ENCODE measurements at places on chromosomes 1 and 21.
A peak's percentile ranks its signal among the peaks of the same experiment; 100 is the strongest.

DNA sequence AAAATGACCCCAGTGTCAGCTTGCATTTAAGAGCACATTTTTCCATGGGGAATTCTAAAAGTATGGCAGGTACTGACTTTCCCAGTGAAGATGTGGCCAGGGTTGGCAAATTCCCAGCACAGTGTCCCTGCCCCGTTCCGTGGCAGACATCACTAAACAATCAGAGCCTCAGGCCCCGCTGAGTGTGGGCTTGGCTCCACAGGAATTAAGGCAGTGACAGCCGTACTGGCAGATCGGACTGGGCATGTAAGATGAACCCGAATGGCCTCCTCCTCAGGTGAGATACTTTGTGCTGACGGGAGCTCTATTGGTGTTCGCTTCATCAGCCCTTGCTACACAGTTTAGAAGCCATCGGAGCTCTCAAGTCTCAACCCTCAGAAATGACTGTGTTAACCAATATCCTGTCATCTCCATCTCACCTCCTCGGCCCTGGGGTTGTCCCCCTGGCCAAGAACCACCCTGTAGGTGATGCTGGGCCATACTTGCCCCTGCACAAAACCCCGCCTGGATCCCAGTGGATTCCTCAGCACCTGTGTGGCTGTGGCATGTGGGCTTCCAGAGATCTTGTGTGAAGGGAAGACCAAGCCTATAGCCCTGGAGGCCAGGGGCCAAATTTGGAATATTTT, 29.0 kb upstream of the ABCG1 start:
- DNase-seq: no peak

- DNase-seq: no peak
Measured at GRCh38 chr1:190494451-190494850, 16.8 kb upstream of the BRINP3 start.

GRCh38 chr21:25457411-25457810, 149.9 kb downstream of the MRPL39 start:
- DNase-seq: no peak

DNA sequence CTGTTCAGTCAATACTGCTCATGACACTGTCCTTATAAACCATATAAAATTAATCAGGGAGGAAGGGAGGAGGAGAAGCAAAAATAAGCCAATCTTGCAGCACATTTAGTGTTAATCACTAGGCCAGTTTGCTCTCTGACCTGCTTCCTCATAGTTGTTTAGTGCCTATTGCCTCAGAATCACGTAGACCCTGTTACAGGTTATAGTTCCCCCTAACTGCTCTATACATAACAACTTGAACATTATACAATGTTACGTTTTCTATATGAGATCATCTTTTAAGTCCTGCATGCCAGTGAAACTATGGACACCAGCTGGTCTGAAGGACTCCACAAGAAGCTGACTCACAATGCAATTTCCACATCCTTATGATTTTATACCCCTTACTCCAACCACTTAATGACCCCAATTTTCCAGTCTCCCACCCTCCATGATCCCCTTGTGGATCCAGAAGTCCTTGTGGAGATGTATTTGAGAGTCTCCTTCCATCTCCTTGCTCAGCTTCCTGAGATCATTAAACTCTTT, 34.9 kb upstream of the TACSTD2 start:
- no peak for DNase-seq

DNA sequence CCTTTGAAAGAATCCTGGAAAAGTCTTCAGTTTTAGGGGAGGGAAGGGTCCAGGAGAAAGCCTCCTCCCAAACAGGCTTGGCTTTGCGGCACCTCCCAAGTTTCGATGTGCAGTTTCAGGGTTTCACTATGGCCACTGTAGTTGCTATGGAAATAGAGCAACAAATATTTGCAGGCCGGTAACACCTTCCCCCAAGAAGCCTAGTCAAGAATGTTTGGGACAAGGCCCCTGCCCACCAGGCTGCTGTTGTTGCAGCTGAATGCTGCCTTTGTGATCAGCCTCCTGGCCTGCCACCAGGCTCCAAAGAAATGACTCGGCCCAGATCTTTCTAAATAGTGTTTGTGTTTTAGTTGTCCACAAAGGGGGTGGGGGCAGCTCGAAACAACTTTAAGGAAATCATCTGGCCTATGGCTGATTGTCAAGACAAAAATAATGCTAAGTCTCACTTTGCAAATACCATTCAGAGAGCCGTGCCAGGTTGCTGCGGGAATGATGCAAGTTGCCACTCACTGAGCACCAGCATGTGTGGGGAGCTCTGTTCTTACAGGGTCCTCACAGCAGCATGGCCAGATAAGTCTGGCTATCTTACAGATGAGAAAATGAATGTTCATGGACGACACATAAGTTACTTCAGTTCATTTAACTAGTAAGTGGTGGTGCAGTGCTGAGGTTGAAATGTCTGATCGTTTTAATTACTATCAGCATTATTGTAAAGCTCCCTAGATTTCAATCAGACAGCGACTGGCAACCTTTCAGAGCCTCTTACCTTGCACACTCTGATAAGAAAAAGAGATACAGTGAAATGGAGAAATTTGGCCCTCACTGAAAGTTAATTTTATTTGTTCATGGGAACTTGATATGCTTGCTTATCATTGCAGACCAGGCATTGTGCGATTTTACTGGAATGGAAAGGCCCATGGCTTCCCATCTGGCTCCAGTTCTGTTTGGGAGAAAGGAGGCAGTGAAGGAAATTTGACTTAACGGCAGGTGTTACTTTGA, 91.2 kb upstream of the JUN start:
- peak; percentile 24 for DNase-seq

GRCh38 chr1:179828554-179829110, 49.0 kb downstream of the TOR1AIP2 start:
- no peak for DNase-seq

DNA sequence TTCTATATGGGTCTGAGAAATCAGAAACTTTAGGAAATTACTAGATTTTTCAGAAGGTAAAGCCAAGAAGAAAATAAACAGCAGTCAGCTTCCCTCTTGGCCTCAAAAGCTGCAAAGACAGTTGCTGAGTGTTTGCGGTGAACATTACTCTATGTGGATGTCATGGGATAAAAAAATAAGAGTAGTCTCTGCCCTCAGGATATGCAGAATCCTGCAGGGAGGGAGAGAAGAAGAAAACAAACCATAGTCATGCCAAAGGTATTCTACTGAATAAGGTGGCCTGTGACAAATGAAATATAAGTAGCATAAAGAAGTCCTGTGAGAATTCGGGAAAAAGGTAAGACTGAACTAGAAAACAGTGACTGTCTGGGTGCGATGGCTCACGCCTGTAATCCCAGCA, 19.0 kb downstream of the YARS1 start:
- DNase-seq: no peak

- DNase-seq: no peak
Measured at GRCh38 chr1:198934901-198935305, 296.1 kb downstream of the PTPRC start.

GRCh38 chr1:19980314-19980713, 896 bp upstream of the PLA2G2A start:
- no peak for DNase-seq

- no peak for DNase-seq
Measured at GRCh38 chr1:20058531-20058930, 11.5 kb upstream of the PLA2G5 start.

- DNase-seq: no peak
Measured at GRCh38 chr1:231376875-231377549, 38.9 kb downstream of the SPRTN start.

- DNase-seq: no peak
Measured at GRCh38 chr1:61439234-61439633, 285.7 kb downstream of the TM2D1 start.

- no peak for DNase-seq
Measured at GRCh38 chr21:38351961-38352521, 95.2 kb downstream of the KCNJ15 start.

DNA sequence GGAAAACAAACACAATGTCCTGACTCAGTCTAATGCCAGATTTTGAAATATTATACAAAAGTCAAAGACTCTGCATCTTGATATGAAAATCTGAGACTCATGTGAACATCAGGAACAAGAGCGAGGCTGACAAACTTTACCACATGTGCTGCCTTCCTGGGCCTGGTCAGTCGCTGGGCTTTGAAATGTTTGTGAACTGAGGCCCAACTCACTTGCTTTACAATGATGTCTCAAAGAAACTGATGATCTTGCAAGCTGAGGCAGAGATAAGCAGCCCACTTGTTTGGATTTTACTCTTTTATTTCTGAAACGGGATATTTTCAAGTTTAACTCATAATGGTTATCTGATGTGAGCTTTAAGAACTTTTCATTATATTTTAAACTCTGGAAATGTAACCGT, 2.1 kb downstream of the BCAR3 start:
- DNase-seq: no peak

GRCh38 chr1:221294242-221294641, 415.0 kb downstream of the HLX start:
- no peak for DNase-seq

DNA sequence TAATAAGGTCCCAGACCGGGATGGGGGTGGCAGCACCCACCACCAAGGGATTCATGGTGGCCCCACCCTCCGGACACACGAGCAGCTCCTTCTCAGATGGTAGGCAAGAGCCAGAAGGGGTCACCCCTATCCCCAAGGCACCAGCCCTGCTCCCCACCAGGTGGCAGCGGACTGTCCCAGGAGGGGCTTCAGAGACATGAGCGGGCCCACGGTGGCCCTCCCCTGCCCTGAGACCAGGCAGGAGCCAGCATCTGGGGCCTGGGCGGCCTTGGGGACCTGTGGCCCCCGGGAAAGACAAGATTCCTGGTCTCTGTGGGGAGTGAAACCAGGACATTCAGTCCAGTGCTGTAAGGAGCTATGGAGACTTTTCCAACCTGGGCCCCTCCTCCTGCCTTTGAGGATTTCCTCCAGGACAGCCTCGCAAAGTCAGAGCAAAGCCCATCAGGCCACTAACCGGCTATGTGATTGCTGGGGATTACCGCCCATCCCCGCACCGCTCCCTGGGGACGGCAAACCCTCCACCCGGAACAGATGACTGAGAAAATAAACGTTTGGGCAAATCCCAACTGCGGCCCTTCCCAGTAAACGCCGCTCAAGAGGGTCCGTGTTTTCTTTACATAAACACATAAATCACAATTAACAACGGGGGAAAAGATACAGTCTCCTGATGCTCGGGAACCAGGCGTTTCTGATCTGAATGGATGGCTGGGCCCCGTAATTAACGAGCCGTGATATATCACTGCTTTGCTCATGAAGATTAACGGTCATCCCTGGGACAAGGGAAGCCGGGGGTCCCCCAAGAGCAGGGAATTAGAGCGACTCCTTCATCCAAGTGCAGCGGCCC, 50.9 kb upstream of the ARHGEF16 start:
- no peak for DNase-seq

Measured in caudate nucleus (tissue), 63 donors.